NCI-H774 (cell line): ENCODE measurements at places on chromosomes 3 and 15.

DNA sequence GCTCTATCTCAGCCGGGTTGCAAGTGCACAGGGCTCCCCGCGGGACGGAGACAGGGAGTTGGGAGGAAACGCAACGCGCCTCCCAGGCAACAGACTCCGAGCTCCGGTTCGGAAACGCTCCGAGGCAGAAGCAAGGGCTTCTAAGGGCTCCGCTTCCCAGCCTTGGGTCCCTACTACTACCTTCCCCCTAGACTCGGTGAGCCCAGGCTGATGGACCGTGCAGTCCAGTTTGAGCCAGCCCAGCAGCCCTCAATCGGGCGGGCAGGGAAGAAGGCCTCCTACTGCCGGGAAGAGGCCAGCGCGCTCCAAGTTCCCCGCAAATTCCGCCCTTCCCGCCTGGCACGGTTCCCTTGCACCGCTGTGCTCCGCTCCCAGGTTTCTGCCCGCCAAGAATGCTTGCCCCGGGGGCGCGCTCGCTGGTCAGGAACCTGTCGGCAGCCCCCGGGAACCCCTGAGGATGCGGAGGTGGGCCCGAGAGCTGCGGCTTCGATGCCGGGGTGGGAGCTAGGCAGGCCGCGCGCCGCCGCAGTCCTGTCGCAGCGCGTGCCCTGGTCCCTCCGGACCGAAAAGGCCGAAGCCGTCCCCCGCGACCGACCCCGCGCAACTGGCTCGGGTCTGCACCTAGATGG is 728 bp downstream of the TRANK1 start:
- DNase-seq, result no peak

DNA sequence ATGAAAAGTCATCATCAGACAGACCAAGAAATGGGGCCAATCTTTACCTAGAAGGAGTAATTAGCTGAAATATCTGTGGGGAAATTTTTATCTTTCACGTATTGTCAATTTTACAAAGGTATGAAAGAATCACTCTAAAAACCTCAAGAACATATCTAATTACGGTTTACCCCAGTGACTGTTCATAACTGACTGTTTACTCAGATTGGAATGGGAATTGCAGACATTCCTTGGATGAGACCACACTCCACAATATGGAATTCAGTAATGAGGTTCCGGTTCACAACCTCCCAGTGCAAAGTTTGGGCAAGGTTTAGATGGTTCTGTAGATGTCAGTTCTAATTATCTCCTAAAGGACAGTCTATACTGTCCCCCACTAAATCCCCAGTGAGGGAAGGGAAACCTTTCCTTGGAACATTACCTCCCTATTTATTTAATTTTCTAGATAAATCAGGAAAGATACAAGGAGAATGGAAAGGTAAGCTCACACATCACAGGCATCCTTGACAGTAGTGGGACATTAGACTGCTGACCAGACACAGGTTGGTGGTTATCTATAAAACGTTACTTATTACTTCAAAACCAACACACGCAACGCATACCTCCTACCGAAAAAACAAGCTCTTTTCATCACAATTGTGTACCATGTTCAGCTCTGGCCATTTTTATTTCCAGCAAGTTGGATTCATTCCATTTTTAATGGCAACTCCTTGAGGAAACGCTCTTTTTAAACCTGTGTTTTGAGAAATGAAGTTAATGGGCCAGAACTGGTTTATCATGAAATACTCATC is 129.9 kb downstream of the RORA start:
- no peak for DNase-seq

DNA sequence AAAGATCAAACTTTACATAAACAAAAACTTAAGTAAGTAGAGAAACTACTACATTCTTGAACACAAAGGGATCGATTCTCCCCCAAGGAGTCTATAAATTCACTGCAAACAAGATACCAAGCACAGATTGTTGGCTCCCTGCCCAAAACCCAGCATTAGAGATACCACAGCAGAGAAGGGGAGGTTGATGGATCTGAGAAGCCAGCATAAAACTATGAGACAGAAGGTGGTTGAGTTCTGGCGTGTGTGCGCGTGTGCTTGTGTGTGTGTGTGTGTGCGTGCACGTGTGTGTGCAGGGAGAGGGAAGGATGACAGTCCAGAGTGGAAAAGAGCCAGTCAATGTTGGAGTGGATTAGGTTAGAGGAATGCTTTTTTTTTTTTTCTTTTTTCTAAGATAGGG is 143.2 kb upstream of the PRR20G start:
- DNase-seq, result no peak

DNA sequence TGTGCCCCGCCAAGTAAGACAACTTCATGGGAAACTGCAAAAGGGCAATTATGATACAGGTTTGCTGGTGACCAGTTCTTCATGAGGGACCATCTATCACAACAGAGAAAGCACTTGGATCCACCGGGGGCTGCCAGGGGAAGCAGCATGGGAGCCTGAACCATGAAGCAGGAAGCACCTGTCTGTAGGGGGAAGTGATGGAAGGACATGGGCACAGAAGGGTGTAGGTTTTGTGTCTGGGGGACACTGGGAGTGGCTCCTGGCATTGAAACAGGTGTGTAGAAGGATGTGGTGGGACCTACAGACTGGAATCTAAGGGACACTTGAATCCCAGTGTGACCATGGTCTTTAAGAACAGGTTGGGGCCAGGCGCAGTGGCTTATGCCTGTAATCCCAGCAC is 22.6 kb downstream of the MKRN2 start:
- no peak for DNase-seq

DNA sequence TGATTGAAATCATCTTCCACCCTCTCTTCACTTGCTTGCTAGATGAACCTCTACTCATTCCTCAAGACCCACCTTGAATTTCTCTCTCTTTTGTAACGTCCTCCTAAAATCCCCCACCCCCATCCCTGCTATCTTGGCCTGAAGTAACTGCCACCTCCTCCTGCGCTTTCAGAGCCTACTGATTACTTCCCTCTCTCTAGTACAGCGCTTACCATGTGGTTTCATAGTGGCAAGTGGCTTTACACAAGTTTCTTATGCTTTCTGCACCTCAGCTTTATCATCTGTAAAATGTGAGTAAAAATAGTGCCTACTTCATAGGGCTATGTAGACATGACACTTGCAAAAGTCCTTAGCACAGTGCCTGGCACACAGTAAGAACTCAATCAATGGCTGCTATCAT is 28.7 kb upstream of the DAZL start:
- no peak for DNase-seq

DNA sequence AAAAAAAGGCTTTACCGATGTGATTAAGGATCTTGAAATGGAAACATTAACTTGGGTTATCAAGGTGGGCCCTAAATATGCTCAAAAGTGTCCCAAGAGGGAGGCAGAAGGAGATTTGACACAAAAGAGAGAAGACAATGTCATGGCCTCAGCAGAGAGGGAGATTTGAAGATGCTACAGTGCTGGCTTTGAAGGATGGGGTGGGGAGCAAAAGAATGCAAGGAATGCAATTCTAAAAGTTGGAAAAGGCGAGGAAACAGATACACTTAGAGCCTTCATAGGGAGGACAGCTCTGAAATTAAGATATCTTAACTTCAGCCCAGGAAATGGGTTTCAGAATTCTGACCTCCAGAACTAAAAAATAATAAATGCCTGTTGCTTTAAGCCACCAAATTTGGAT is 314.5 kb upstream of the CCDC54 start:
- DNase-seq, result no peak

DNA sequence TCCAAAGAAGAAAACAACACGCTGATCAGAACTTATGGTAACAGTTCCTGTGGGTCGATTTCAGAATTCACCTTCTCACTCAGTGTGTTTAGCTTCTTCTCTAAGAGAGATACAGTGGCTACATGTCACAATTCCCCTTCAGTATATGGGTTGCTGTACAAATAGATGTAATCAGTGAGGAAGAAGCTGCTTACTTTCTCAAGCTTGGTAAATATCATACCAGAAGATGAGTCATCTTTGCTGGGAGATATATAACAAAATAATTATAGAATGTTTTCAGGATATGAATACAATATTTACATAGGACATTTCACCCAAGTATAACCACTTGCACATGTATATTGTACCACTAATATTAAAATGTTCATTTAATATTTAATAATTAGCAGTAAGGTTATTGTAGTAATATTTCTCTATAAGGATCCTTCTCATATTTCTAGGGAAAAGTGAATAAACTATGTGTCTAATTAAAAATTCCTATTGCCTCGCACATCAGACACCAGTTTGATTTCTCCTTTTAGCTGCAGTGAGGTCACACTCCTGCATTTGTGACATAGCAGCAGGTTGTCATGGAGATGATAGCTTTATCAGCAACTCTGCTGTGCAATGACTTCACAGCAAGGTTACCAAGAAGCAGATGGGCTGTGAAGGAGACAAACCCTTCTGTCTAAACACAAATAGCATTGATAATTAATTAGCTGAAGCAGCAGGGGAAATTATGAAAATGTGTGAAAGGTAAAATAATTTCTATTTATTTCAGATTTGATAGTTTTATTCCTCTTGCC is 211.4 kb downstream of the TUSC7 start:
- DNase-seq, result no peak

GRCh38 chr3:10380906-10381305 is 60.0 kb upstream of the SEC13 start:
- DNase-seq, result no peak

DNA sequence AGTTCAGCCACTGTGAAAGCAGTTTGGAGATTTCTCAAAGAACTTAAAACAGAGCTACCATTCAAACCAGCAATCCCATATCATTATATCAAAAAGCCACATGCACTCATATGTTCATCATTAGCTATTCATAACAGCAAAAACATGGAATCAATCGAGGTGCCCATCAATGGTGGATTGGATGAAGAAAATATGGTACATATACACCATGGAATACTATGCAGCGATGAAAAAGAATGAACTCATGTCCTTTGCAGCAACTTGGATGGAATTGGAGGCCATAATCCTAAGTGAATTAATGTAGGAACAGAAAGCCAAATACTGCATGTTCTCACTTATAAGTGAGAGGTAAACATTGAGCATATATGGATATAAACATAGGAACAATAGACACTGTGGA is 32.1 kb downstream of the IMPG2 start:
- DNase-seq, result no peak

DNA sequence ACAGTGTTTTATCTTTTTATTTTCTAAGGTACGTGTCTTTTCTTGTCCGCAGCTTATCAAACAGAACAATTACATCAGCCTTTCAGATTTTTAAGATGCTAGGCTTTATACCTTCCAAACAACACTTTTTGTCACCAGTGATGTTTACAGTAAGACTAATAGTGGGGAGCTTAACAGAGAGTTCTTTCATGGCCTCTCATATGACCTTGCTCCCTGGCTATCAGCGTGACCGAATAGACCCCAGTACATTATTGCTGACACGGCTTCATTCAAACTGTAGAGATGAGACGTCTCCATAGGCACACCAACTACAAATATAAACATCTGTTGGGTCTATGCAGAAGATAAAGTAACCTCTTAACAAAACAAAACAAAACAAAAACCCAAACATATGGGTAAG is 477.6 kb upstream of the KCNMB2 start:
- DNase-seq, result no peak

GRCh38 chr3:189496375-189497138 is 134.6 kb upstream of the TP63 start:
- no peak for DNase-seq

GRCh38 chr3:128973988-128974564 is 19.8 kb downstream of the CFAP92 start:
- no peak for DNase-seq

DNA sequence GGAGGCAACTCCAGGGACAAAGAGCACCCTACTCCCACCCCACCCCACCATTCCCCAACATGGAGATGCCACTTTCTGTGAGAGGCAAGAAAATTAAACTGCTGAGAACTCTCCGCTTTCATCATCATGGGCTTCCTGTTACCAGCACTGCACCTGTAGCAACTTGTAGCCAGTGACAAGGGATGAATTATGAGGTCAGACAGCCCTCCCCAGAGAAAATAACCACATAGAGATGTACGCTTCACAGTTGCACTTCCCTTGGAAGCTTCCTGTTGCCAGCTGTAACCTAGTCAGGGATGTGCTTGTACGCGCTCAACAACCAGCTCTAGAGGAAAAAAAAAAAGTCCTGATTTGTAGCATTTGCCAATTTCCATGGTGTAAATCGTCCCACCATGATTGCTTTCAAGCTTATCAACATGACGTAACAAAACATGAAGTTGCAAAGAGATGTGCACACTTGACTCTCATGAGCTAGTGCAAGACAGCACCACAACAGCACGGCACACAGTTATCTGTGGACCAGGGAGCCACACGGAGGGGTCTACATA is 145.4 kb downstream of the RAB11A start:
- no peak for DNase-seq

DNA sequence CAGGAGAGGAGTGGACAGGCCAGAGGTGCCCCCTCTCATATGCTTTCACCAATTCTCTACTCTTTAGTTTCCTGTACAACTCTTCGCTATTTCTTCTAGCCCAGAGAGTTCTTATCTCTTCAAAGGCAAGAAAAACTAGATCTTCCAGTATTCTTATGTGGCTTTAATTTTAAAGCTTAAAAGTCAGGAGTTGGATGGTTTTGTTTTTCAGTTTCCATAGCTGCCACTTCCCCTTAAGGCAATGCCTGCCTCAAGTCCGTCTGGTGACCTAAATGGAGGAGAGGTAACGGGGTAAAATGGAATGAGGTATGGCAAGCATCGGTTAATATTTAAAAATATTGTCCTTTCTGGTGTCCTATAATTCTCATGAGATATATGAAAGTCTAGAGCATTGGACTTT is 11.4 kb upstream of the VGLL3 start:
- no peak for DNase-seq

DNA sequence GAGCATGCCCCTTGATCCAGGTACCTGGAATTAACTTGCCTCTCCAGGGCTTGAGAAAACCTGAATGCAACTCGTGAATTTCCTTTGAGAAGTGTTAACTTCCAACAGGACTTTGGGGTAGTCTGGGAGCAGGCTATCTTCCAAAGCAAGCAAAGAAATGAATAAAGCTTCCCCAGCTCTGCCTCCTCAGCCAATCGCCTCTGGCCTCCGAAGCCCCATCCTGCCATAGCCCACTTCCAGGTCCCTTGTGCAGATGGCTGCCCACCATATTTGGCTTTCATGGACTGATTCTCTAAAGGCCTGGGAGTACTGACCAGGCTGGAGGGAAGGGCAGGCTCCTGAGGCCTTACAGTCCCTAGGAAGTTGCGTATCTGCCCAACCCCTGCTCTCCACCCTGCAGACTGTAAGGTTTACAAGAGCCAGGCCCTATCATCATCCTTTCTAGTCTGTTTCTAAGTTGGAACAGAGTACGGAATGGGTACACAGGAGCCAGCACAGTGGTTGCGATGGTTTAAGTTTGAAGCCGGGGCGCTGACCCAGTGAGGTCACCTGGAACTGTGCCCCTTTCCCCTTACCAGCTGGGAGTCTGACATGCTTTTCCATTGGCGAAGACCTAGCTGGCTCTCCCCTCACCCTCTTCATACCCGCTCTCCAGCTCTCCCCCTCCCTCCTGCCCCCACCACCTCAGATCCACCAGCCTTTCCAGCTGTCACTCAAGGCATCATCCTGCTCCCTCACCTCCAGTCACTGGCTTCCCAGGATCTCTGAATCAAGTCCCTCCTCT is 1.1 kb upstream of the PML start:
- no peak for DNase-seq
